Stimulated activated CD4-positive, alpha-beta T cell treated with anti-CD3 and anti-CD28 coated beads, Interleukin-4, amount 100 ng/mL, for 24 hours (primary cell): ENCODE measurements at places on chromosomes 12 and 14.

DNA sequence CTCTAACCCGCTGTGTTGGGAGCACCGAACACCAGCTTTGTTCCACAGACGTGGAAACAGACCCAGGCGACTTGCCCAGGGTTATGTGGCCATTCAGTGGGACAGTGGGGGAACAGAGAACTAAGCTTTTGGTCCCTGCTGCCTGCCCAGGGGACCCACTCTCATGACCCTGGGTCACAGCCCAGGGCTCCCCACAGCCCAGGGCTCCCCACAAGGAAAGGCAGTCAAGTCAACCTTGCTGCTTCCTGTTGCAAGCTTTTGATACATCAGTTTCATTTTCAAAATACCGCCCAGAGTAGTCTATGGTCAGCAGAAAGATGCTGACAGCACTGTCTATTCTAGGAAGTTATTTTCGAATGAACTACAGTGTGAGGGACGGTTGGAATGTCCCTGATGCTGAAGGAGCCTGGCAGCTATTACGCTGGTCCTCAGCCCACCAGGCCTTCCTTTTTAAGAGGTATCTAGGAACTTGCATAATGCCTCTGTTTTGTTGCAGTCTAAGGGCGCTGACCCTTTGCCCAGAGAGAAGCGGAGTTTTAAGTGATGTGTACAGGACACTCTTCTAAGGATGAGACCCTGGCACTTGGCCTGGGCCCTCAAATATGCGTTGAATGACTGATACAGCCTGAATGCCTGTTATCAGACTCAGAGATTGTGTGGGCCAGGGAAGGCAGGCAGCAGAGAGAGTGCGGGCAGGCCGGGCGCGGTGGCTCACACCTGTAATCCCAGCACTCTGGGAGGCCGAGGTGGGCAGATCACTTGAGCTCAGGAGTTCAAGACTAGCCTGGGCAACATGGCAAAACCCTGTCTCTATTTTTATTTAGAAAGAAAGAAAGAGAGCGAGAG, 12.6 kb upstream of the TTC7B start:
- no peak for DNase-seq

DNA sequence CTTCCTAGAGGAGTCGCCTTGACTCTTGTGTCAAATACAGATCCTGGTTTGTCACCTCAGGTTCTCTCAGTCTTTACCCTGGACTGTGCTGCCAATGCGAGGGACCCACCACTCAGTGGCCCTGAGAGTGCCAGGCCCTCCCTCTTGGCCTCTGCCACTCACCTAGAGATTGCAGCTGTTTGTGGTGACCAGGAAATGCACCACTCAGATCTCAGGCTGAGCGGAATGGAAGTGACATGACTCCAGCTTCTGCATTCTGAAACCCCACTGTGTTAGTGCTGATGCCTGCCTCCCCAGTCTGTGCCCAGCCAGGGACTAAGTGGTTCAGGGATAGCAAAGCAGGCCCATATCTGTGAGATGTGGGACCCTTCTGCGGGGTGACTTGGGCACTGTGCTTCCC, 27.8 kb upstream of the NEDD1 start:
- no peak for DNase-seq

DNA sequence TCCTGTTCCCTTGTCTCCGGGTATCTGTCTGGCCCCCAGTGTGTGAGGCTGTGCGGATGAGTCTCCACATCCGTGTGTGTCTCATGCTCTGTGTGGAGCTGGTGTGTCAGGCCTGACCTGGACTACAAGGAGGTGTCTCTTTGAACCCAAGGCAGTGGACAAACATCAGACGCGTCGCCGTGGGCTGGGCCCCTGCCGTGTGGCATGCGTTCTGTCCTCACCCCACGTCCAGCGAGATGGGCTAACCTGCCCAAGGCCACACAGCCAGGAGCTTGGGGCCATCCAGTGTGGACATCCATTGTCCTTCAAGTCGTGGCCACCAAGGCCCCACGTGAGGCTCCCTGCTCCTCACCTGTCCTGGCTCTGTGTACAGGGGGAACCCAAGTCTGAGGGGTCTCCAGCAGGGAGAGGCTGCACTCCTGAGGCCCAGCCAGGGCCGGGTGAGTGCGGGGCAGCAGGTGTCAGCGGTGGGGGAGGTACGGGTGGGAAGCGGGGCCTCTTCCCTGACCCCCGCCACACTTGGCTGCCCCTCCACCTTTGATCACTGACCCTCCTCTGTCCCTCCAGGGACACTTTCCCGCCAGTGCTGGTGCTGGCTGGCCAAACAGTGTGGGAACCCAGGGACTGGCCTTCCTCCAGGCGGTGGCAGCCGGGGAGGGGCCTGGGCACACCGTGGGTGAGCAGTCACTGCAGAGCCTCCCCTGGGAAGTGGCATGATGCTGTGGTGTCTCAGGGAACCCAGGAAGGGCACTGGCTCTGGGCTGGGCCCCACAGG, 48.5 kb downstream of the CYP46A1 start:
- no peak for DNase-seq

DNA sequence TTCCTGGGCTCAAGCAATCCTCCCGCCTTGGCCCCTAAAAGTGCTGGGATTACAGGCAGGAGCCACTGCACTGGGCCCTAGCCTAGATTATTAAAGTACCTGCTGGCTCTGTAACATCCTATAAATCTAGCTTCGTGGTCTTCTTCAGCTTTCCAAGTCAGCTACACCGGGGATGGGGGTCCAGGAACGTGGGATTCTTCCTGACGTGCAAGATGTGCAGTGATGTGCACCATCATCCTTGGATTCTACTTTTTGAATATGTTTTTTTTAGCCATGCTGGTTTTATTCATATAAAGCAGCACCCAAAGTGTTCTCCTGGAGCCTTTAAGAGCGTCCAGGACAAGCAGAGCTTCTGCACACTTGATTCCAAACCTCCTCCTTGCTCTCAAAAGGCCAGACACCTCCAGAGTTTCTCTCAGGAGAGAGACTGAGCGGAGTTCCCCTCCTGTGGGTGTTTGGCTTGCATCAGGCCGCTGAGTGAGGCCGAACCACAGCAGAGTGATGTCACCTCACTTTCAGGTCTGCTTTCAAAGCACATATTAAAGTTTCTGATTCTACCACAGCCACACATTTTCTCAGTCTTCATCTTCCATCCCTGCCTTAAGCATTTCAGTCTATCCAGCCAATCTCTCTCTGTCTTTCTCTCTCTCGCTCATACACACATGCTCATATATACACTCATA, 33.4 kb downstream of the VCPKMT start:
- DNase-seq, result peak; percentile 92

- no peak for DNase-seq
These were observed 2.3 kb upstream of the KRT5 start for GRCh38 chr12:52522346-52523011.

DNA sequence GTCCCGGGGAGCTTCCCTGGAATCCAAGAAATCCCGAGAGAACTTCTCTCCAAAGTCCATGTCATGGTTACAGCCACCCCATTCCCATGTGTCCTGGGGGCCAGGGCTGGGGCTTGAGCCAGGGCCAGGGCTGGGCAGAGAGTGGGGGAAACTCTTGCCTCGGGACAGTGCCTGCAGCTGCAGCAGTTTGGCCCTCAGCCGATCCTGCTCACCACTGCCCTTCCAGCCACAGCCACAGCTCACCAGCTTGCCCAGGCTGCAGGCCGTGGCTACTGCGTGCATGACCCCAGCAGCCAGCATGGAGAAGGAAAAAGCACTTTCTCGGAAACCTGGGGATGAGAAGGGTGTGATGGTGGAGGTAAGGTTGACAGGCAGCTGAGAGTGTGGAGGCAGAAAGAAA, 3.5 kb downstream of the WNT10B start:
- no peak for DNase-seq

- no peak for DNase-seq
These were observed 485.7 kb downstream of the ZFP36L1 start for GRCh38 chr14:68306934-68307789.

GRCh38 chr14:100329233-100330006, 6.3 kb downstream of the SLC25A47 start:
- no peak for DNase-seq

DNA sequence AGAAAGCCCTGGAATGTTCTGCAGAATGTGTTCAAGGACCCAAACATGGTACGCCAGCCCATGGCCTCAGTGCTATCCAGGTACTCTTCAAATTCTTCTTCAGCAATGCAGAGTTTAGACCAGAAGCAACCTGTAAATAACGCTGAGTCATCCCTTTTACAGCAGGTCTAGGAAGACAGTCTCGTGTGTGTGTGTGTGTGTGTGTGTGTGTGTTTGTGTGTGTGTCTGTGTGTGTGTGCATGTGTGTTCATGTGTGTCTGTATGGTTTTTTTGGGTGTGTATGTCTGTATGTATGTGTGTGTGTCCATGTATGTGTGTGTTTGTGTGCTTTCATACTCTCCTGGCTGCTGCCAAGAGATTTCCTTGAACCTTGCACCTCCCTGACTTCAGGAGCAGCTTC, 60.1 kb upstream of the RFX4 start:
- no peak for DNase-seq

DNA sequence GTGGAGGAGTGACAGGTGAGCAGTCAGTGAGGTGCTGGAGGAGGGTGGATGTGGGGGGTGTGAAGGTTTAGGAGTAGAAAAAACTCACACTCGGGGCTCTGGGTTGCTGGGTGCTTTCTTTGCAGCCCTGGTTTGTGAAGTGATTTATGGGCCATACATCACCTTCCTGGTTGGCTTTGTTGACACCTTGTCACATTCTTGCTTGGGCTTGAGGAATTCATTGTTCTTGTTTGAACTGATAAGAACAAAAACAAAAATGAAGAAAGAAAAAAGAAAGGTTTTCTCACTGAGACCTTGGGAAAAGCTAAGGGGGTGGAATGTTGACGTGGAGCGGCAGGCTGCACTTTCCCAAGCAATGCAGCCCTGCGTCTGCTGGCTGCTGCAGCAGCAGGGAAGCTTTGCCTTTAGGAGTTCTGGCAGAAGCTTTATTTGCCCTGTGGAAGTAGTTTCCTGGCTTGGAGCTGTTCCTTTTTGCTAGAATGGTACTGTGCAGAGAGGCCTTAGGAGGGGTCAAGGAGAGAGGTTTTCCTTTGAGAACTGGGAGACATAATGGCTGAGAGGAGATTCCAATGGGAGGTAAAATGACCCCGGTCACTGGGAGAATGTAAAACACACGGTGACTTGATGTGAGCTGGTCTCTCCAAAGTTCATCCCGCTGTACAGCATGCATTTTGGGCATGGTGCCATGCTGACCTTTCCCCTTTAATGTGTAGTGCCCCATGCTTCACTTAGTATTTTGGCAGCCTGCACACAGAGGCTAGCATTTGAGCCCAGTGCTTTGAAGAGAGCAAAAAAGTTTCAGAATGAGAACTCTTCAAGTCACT, 52.8 kb downstream of the HMGA2 start:
- DNase-seq, result no peak

- DNase-seq, result no peak
These were observed 1097.3 kb upstream of the FLRT2 start for GRCh38 chr14:84432676-84433075.

DNA sequence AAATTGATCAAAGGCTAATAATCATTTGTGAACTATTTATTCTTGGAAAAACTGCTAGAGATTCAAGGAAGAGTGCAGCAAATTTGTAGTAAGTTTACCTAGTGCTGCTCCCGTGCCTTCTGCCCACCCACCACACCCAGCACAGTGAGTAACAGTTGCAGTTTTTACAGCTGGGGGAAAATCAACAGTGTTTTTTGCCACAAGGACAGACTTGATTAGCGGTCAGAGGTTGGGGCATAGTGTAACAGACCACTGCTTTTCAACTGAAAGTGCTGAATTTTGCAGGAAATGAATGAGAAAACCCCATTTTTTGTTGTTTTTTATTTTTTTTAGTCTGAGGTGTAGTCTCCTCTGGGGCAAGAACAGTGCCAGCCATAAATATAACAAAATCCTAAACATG, 7.5 kb upstream of the KLRK1 start:
- no peak for DNase-seq

GRCh38 chr12:84856156-84856900, 56.3 kb downstream of the SLC6A15 start:
- DNase-seq, result no peak

DNA sequence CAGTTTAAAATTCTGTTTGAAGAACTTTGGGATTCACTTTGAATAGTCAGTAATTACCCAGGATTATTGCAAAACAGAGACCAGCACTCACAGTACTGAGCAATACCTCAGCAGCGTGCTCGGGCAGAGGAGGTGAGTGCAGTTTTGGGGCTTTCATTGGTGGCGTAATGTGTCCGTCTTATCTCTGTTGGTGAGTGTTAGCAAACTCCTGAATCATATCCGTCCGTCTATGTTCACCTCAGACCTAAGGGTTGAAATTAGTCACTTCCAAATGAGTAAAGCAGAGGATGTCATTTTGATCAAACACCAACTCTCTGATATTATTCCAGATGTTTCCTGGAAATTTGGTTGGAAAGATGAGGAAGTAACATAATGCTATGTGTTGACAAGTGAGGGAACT, 82.8 kb downstream of the BORCS5 start:
- peak; percentile 76 for DNase-seq

DNA sequence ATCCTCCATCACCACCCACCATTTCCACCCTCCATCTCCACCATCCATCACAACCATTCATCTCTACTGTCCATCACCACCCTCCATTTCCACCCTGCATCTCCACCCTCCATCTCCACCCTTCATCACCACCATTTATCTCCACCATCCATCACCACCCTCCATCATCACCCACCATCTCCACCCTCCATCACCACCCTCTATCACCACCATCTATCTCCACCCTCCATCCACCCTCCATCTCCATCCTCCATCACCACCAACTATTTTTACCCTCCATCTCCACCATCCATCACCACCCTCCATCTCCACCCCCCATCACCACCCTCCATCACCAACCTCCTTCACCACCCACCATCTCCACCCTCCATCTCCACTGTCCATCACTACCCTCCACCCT, 4.7 kb upstream of the CEP170B start:
- DNase-seq, result no peak

DNA sequence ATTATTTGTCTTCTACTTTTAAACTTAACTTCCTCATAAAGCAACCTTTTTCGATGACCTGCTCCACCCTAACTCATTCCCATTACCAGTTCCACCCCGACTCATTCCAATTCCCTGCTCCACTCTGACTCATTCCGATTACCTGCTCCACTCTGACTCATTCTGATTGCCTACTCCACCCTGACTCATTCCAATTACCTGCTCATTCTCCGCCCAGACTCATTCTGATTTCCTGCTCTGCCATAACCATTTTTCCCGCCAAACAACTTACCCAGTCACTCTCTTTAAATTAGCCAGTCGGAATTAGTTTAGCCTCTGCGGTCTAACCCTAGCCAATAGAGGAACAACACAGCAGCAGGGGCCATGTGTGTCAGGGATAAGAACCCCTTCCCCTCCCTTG, 249.1 kb downstream of the DPY19L2 start:
- DNase-seq, result no peak
